Cardiac ventricle fibroblast (primary cell): ENCODE measurements at places on chromosomes 16 and 17. TPM values are rescaled to one million over a fixed set of nuclear protein-coding genes. Genes with fewer than 3 reads are reported as not detected.

The OSBPL7 gene
- 4.4 and 5.2 TPM in 2 replicates for total RNA-seq

The LRRC37A gene
- 0.39 and 0.56 TPM in 2 replicates for total RNA-seq

The PSMC5 gene
- 80.7 and 81.3 TPM in 2 replicates for total RNA-seq

The MT3 gene
- total RNA-seq, result not detected in 2 replicates

The ZDHHC1 gene
- 8.8 and 11.4 TPM in 2 replicates for total RNA-seq

The TNFRSF13B gene
- not detected in 2 replicates for total RNA-seq

The FOXN1 gene
- not detected in 2 replicates for total RNA-seq

The IQCK gene
- 9.5 and 9.7 TPM in 2 replicates for total RNA-seq

The ESRP2 gene
- not detected in 2 replicates for total RNA-seq
